Activated CD4-positive, alpha-beta T cell treated with anti-CD3 and anti-CD28 coated beads for 24 hours (primary cell): ENCODE measurements at places on chromosomes 7 and 10.

DNA sequence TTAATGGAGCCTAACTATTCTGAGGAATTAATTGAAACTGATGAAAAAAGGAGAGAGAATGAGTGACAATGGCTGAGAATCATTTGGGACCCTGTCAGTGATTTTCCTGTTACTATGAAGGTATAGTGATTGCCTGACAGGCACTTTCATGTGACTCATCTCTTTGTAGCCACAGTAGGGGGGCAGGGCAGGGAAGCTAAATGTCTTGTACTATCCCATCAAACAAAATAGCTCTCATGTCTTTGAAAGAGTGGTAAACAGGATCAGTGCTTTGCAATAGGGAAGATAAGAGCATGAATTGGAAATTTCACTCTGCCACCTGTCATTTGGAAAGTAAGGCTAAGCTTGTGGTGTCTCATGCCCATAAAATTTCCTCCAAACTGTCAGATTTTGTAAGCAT lies 94.5 kb upstream of the GSDME start:
- DNase-seq = peak; percentile 8

DNA sequence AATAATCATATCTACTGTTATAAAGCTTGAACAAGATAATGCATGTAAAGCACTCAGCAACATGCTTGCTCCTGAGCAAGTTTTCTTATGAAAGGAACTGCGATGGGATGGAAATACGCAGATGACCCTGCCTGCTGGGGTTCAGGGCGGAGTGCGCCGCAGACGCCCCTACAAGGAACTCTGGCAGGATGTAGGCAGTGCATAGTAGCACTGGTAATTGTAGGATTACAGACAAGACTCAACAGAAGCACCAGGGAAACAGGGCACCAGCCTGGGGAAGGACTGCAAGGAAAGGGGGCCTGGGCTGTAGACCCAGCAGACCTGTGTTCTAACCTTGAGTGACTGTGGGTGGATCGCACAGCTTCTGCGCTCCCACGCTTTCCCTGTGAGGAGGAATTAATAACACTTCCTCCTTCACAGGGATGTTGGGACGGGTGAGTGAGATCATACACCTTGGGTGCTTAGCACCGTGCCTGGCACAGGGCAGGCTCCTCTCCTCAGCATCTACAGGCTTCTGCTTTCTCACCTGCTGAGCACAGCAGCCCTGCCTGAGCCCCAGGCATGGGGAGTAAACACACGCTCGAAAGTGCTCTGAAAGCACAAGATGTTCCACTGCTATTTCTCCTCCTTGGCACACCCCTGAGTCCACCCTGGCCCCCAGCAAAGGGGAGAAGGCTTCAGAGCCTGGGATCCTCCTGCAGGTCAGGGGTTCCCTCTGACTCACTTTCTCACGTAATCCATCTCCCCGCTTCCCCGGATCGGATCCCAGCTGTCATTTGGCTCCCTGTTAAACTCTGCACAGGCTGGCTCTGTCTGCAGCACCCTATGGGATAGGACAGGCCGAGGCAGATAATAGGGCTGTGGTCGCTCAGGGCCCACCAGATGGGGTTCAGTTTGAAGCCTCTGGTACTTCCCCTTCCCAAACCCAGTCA lies 19.2 kb downstream of the ITPRIP start:
- no peak for DNase-seq

- DNase-seq = no peak
These were observed 45.2 kb upstream of the SPOCK2 start for GRCh38 chr10:72133517-72133916.

DNA sequence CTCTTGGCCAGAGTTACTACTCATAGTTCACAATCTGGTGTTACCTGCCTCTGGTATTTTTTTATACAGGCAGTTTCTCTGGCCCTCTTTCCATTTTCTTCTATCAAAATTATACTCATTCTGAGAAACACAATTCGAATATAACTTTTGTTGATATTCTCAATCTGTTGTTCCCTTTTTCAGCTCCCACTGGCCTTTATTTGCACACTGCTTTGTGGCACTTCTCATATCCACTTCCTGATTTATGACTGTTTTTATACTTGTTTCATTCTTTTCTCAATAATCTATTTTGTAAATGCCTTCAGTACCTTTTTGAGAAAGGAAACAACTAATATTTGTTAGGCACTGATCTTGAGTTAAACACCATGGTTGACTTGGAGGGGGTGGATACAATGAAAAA lies 93.8 kb upstream of the HDAC9 start:
- DNase-seq = no peak

GRCh38 chr10:75024971-75025523 lies 86.4 kb upstream of the SAMD8 start:
- no peak for DNase-seq

- DNase-seq = no peak
These were observed 9.8 kb upstream of the OGA start for GRCh38 chr10:101827919-101828600.

- DNase-seq = no peak
These were observed 31.6 kb upstream of the C10orf67 start for GRCh38 chr10:23376229-23376655.

- DNase-seq = no peak
These were observed 1.2 kb downstream of the CLDN3 start for GRCh38 chr7:73768641-73769480.

DNA sequence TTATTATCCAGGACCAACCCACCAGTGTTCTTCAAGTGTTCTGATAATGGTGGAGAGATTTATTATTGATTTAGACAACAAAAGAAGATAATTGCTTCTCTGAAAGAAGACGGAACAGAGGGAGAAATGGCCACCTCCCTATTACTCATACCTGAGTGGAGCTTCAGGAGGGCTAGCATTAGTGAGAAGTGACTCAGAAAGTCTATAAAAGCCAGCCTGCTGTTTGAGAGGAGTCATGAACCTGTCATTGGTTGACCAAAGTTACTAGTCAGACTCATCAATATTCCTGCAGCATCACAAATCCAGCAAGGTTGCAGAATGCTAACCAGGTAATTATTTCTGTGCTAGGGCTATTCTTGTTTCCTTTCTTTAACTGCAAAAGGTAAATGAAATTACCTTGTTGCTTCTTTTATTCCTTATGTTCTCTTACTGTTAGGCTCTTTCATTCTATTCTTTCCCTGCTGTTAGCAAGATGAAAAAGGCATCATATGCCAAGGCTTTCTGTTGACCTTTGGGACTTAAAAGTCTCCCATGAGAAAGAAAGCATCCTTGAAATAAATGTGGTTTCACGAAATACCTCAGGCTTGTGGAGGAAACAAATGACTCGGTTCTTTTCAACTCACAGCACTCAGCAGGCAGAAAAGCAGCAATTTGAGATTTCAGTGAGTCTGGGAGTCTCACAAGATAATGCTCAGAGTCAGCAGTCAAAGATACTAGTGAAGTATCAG lies 256.4 kb upstream of the PHYHIPL start:
- no peak for DNase-seq

- no peak for DNase-seq
These were observed 173.7 kb downstream of the AKR1D1 start for GRCh38 chr7:138249975-138250374.

- no peak for DNase-seq
These were observed 74.6 kb downstream of the CACUL1 start for GRCh38 chr10:118680197-118680596.

GRCh38 chr10:16030562-16030961 lies 170.3 kb upstream of the MINDY3 start:
- DNase-seq = no peak

- no peak for DNase-seq
These were observed 444.2 kb upstream of the MKI67 start for GRCh38 chr10:128570319-128570995.

GRCh38 chr7:66379542-66380160 lies 174.5 kb downstream of the TPST1 start:
- no peak for DNase-seq

- no peak for DNase-seq
These were observed 11.8 kb upstream of the TNRC18 start for GRCh38 chr7:5435291-5436002.

DNA sequence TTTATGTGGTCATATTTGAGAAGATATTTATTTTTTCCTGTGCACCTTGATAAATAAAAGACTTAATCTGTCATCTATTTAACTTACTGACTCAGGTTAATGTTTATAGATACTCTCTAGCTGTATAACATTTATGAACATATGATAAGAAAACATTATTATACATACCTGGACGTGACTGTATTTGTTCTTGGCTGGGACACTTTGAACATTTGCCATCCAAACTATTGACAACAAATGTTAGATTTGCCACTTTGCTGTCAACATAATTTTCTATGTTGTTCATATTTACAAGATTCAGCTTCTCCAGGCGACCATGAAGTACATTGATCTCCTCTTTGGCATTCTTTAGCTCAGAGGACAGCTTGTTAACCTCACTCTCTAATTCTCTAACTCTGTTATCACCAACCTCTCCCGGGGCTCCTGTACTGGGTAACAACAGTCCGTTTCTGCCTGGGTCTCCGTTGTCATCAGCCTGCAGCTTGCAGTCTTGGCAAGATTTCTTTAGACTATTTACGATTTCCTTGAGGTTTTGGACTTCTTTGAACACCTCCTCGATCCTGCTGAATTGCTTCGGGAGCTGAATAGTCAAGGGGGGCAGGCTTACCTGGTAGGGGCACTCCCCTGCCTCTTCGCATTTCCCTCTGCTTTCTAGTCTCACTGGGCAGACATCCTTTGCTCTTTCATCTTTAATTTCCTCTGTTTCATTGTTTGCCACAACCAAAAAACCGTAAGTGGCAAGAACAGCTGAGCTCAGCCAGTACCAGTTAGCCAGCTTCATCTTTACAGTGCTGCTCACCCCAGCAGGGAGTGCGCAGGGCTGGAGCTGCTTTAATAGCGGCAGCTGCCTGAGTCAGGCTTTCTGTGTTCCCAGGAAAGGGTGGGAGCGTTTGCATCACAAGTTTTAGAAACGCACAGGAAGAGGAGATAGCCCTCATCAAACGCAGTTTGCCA lies at the start of gene FGL2:
Gene FGL2, minus strand, starts transcription at position 807 of the 954 bp plus-strand sequence. Its CDS starts 26 bp downstream, at position 781.
- DNase-seq = peak; percentile 6

DNA sequence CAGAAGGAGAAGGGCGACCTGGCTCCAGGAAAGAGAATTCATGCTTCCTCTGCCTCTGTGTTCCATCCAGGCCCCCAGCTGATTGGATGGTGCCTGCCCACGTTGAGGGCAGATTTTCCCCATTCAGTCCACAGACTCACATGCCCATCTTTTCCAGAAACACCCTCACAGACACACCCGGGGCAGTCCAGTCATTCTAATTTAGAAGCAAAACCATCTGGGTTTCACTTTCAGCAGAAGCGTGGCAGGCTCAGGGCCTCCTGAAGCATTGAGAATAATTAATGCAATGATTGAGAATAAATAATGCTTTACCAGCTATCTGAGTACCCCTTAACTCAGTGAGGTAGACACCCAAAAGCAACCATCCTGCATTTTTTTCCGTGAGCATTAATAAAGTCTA lies 30.2 kb upstream of the CREB5 start:
- DNase-seq = no peak

- DNase-seq = no peak
These were observed 10.4 kb upstream of the LMBR1 start for GRCh38 chr7:156903232-156903909.

DNA sequence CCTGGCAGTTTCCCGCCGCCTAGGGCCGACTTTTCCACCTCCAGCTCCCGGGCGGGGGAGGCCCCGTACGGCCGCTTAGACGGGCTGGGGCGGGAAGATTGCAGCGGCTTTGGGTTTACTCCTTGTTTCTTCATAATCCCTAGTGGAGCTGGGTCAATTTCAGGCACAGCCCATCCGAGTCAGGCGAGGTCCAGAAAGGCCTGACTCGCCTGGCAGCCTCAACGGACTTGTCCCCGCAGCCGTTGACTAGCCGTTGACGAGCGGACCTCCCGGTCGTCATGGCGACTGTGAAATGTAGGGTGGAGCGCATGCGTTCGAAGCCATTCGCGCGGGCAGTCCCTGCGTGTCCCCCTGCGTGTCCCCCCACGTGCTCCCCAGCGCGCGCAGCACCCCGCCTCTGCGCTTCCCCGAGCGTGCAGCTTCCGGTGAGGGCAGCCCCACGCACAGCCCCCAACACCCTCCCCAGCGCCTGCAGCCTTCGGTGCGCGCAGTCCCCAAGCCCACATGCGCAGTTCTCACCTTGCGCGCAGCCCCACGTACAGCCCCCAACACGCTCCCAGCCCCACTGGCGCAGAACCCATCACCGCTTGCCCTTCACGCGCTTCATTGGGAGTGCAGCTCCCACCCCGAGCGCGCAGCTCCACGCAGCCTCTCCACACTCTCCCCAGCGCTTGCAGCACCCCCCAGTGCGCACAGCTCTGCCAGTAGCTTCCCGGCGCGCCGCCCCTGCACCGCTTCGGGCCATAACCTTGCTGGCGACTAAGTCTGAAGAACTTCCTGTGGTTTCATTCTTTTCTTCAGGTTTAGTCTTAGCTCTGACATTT lies 67.8 kb downstream of the TBX20 start:
- DNase-seq = no peak

DNA sequence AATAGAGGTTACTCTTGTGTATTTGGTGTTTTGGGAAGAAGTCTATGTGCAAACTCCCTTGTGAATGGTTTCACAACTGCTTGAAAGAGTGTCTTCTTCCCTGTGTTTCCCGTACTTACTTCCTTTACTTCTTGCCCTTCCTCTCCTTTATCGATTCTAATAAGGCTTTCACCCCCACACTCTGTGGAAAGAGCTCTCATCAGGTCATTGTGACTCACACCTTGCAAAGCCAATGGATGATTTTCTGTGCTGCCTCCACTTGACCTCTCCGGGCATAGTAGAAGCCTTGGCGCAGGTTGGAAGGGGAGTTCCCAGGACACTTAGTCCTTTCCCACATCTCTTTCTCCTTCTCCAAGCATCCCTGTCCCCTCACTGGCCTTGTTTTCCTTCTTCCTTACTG lies 6.2 kb upstream of the TSPAN15 start:
- no peak for DNase-seq

- DNase-seq = no peak
These were observed 105.5 kb downstream of the WNT2 start for GRCh38 chr7:117217106-117218035.

- DNase-seq = no peak
These were observed 9.4 kb downstream of the ARPC1B start for GRCh38 chr7:99383791-99384370.

DNA sequence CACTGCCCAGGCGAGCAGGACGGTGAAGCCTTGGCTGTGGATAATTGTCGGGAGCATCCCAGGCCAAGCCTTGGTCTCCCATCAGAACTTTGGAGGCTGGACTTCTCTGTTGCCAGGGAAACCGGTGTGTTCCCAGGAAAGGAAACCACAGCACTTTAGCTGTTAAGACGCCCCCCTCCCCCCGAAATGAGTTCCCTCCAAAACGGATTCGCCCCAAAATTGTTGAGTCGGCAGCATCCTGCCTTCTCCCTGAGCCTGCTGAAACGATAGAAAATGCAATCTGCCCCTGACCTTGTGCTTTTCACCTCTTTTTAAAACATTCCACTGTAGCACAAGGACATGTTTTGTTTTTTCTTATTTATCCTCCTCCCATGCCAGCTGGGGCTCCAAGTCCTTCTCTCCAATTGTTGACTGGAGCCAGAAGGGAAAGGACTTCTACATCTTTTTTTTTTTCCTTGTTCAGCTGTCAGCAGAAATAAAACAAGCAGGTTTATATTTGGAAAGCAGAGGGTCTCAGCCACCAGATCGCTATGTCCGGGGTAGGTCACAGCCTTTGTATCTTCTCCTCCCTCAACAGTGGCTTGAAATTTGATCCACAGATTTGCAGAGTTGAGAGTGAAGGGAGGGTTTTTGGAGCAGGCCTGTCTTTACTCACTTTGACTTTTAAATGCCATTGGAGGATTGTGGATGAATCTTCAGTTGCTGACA lies 116.5 kb downstream of the ZMIZ1 start:
- DNase-seq = no peak
